Activated gamma-delta T cell (primary cell): ENCODE measurements at places on chromosomes 6 and 20.

GRCh38 chr20:22579711-22580697, 4.4 kb downstream of the FOXA2 start:
- DNase-seq = no peak

GRCh38 chr6:50030777-50031562, 9.2 kb upstream of the DEFB110 start:
- DNase-seq = no peak

DNA sequence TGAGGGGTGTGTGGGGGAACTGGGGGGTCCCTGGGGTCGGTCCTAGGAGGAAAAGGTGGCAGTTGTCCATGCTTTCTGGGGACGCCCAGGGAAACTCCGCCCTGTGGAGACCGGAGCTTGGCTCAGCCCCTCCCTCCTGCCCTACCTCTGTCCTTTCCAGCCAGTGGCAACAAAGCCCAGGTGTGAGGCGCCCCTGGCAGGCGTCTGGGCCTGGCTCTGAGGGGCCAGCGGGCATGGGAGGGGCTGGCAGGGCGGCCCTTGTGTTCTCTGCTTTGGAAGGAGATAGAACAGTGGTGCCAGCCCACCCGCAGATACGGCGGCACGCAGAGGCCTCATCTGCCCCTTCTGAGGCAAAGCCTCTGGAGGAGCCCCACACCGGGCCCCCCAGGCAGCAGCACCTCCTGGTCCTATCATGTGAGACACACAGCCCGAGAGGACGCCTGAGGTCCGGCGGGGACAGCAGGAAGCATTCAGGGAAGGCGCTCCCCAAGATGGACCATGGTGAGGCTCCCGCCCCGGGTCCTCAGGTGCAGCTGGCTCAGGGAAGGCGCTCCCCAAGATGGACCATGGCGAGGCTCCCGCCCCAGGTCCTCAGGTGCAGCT, 47.9 kb downstream of the YTHDF1 start:
- DNase-seq = no peak

- DNase-seq = no peak
Observed at GRCh38 chr6:20718705-20719653, 184.7 kb downstream of the CDKAL1 start.

DNA sequence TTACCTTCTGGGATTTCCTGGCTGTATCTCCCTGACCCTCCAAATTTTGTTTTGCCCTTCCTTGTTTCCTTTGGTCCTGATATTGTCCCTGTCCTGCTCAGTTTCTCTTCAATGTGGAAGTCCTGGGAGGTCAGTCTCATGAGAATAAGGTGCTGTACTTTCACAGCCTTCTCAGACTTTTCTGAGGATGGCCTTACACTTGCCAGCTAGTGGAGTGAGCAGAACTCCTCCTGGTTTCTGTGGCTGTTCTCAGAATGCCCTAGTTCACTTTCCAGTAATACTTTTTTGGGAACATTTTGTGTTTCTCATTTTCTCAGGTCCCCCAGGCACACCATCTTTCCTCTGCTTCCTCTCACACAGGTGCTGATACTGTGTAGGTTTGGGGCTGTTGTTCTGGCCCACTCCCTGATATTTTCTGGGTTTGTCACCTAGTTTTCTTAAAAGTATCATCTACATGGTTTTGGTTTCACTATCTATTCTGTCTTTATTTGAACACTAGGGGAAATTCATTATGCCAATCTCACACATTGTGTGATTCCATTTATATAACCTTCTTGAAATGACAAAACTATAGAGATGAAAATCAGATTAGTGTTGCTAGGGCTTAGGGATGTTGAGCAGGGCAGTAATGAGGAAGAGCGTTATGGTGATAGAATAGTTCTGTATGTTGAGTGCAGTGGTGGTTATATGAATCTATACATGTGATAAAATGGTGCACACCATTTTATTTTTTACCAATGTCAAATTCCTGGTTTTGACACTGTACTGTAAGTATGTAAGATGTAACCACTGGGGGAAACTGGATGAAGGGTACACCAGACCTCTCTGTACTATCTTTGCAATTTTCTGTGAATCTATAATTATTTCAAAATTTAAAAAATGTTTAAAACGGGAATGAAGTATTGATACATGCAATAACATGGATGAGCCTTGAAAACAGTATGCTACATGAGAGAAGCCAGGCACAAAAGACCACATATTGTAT, 27.2 kb upstream of the BRPF3 start:
- DNase-seq = no peak

DNA sequence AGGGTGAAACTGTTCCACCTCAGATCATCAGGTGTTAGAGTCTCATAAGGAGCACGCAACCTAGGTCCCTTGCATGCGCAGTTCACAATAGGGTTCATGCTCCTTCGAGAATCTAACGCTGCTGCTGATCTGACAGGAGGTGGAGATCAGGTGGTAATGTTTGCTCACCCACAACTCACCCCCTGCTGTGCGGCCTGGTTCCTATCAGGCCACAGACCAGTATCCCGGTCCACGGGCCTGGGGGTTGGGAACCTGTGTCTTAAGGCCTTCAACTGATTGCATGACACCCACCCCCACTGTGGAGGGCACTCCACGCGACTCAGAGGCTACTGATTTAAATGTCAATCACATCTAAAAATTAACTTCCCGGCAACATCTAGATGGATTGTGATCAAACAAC, 411.2 kb upstream of the SULF2 start:
- no peak for DNase-seq

DNA sequence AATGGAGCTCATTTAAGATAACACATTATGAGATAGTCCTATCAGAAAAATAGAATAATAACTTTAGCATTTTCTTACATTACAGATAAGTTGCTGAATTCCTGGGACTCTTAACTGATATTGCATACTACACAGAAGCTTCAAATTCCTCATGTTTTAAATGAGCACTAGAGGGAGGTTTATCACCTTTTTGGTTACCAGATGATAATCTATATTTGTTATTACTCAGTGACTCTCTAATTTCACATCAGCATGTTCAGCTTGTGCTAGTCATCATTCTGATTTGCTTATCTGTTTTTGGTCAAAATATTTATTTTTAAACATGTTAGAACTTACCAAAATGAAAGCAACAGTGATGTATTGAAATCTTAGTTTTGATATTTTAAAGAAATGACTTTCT, 20.5 kb upstream of the GJA10 start:
- DNase-seq = no peak

DNA sequence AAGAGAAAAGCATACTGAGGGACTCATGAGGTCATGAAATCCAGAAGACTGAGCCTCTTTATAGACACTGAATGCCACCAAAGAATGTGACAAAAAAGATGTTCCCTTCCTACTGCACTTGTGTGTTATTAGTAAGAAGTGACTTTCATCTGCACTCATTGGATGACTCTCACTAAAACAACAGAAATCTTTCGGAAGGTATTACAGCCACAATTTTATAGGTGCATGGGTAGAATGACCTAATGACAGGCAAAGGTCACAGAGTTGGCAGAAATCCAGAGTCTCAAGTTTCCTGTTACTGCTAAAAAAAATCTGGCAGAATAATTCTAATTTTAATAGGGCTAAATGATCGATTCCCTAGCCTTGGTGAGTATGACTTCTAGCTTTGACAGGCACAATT, 13.3 kb downstream of the PKHD1 start:
- no peak for DNase-seq

DNA sequence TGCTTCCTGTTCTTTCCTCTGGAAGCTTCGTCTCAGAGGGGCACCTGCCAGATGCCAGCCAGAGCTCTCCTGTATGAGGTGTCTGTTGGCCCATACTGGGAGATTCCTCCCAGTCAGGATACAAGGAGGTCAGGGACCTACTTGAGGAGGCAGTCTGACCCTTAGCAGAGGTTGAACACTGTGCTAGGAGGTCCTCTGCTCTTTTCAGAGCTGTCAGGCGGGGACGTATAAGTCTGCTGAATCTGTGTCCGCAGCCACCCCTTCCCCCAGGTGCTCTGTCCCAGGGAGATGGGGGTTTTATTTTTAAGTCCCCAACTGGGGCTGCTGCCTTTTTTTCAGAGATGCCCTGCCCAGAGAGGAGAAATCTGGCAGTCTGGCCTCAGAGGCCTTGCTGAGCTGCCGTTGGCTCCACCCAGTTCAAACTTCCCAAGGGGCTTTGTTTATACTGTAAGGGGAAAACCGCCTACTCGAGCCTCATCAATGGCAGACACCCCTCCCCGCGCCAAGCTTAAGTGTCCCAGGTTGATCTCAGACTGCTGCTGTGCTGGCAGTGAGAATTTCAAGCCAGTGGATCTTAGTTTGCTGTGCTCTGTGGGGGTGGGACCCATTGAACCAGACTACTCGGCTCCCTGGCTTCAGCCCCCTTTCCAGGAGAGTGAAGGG, 326.7 kb downstream of the BCKDHB start:
- no peak for DNase-seq

DNA sequence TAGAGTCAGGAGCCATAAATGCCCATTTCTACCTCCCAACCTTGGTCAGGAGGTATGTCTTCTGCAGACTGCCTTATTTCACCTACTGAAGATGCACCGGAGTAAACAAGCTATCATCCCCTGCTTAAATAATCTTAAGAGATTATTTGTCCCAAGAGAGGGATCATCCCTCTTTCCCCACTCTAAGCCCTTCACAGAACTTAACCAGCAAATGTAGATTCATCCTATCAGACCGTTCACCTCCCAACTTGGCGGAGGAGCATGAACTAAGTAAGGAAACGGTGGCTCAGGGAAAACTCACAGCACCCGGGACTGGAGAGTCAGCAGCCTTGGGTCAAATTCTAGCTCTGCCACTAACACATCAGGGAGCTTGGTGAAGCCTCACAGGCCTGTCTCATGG, 115.3 kb downstream of the TRERF1 start:
- DNase-seq = no peak

- no peak for DNase-seq
Observed at GRCh38 chr6:68447112-68447511, 188.0 kb upstream of the ADGRB3 start.

DNA sequence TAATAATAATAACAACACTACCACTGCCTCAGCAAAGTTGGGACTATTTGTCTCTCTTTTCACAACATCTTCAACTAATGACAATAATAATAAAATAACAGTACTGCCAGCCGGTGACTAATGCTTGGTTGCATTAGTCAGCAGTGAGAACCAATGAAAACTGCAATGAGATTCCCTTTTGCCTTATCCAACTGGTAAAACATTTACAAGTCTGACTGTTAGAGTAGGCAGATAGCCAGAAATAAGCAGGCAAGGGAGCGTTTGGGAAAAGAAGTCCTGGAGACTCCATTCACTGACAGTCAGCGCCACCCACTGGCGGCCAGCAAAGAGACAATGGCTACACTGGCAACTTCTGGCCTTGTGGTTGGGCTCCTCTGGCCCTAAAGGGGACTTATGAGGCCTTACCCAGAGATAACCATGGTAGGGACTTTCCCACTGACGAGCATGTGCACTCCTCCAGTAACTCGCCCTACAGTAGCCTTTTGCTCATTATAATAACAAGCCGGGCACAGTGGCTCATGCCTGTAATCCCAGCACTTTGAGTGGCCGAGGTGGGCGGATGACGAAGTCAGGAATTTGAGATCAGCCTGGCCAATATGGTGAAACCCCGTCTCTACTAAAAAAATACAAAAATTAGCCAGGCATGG, 3.4 kb upstream of the NSFL1C start:
- DNase-seq = no peak

DNA sequence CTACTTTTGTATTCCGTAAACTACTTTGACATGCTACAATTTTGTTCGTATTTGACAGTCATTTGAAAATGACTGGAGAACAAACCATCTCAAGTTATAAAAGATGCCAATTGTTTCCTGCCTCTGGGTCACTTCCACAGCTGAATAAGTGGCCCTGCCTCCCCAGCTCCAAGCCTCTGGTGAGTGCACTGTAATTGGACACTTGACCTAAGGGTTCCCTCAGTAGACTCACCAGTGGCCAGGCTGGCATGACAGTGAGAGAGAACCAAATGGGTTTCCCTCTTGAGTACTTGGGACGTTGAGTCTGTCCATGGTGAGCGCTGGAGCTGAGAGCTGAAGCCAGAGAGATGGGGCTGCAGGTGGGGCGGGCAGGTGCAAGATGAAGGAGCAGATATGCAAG, 57.1 kb downstream of the SLC35D3 start:
- no peak for DNase-seq

DNA sequence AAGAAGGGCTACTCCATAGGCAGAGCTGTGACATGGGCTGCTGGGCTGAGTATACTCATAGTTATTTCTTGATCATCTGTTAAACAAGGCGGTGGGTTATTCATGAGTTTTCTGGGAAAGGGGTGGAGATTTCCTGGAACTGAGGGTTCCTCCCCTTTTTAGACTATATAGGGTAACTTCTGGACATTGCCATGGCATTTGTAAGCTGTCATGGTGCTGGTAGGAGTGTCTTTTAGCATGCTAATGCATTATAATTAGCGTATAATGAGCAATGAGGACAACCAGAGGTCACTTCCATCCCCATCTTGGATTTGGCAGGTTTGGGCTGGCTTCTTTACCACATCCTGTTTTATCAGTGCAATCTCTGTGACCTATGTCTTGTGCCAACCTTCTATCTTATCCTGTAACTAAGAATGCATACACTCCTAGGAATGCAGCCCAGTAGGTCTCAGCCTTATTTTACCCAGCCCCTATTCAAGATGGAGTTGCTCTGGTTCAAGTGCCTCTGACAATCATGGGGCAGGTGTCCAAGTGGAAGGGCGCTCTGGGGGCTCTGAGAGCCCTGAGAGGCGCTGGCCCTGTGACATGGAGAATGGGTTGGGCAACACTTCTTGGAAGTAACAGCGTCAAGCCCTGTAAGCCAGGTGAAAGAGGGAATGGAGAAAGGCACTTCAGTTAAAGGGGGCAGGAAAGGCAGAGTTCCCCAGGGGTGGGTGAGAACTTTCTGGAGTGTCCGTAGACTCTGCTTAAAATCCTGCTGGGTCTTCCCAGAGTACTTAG, 354.2 kb upstream of the SULF2 start:
- no peak for DNase-seq

- no peak for DNase-seq
Observed at GRCh38 chr20:14431568-14431967, 94.2 kb upstream of the FLRT3 start.

- DNase-seq = no peak
Observed at GRCh38 chr6:107331409-107332386, 127.7 kb downstream of the PDSS2 start.

GRCh38 chr6:63677282-63677681, 41.7 kb downstream of the PHF3 start:
- DNase-seq = no peak

GRCh38 chr6:136070815-136071214, 179.3 kb downstream of the MTFR2 start:
- no peak for DNase-seq
